ENCODE measurements at places on chromosomes 3 and 15.

DNA sequence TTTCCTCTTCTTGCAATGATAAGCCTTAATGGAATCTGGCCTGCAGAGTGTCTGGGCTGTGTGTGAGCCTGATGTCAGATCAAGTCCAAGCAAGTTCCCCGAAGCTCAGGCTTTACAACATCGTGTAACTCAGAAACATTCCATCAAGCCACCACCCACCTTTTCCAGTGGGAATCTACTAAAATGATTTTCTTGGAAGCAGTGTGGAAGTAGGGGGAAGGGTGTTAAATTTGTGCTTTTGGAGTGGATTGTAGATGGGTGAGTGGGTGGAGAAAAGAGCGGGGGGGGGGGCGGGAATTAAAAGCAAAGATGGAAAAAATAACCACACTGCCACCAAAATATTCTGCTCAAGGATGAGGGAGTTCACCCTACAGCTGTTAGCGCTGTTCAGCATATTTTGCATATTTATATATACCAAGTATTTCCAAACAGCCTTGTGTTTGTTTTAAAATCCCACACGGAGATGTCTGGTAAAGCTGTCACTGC, 53.6 kb downstream of the VGLL3 start:
- no peak for DNase-seq

GRCh38 chr3:194481525-194482195, 5.1 kb downstream of the ATP13A3 start:
- DNase-seq = no peak

GRCh38 chr3:168425936-168426595, 330.3 kb upstream of the GOLIM4 start:
- no peak for DNase-seq

DNA sequence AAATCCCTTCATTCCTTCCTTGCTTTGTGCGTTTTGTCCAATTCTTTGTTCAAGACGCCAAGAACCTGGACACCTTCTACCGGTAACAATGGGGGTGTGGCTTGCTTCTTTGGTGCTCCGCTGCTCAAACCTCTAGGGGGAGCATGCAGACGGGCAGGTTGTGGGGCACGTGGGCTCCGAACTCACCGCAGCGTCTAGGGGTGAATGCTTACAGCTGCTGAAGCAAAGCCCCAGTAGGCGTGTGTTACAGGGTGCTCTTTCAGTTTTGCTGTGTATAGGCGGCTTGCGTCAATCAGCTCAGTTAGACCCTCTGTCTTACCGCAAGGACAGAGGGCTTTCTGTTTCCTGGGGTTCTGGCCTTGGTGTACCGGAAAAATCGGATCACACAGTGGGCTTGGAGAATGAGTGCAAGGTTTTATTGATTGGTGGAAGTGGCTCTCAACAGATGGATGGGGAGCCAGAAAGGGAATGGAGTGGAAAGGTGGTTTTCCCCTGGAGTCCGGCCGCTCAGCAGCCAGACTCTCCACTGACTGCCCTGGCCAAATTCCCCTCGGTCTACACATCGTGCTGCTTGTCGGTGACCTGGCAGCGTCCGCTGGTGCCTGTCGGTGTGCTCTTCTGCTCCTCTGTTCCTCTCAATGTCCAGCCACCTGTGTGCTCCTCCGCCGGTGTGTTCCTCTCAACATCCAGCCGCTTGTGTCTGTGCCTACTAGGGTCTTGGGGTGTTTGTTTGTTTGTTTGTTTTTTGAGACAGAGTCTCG, 1.2 kb upstream of the LRRC34 start:
- DNase-seq = peak; percentile 85
